ENCODE measurements at places on chromosomes 7 and 10.

DNA sequence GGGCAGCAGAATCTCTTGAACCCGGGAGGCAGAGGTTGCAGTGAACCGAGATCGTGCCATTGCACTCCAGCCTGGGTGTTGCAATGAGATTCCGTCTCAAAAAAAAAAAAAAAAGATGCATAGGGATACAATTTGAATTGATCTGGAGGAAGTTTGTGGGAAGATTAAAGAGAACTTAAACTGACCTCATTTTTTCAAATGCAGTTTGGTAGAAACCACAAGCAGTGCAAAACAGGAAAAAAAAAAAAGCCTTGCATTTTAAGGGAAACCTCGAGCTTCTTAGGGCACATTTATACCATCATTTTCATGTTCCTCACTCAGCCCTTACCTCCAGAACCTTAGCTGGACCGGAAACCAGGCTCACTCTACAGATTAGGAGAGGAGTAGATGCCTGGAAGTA is 2.8 kb downstream of the KCTD7 start:
- peak; percentile 36 for DNase-seq

GRCh38 chr10:35554461-35555056 is 50.6 kb upstream of the GJD4 start:
- DNase-seq: no peak

DNA sequence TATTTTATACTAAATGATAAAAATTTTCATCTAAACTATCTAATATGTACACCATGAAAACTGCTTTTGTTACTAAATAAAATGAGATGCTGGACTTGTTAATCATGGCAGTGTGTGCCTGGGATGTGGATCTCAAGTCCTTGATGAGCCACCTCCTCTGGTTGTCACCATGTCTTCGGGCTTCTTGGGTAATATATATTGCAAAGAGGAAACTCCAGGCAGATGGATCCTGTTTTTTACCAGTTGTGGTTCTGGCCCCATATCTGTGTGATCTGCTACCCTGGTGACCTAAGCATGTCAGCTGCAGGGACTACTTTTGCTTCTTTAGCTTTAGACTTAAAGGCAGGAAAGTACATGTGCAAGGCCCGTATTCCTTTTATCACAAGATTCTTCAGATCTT is 46.2 kb downstream of the TMEM60 start:
- no peak for DNase-seq

DNA sequence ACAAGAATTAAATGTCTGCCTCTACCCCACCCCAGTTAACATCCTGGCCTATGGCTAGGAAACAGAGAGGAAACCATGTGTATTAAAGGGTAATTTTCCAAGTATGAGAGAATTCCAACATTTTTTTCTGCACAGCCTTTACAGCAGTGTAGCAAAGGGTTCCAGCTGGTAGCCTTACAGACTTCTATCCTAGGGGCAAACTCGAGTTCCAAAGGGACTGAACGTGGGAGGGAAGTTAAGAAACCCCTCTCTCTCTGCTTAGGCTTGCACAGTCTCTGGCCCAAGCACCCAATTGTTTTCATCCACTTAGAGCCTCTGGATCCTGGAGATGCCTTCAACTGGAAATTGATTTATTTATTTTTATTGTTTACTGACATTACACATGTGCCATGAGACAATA is 60.3 kb downstream of the SLC16A12 start:
- DNase-seq: no peak

DNA sequence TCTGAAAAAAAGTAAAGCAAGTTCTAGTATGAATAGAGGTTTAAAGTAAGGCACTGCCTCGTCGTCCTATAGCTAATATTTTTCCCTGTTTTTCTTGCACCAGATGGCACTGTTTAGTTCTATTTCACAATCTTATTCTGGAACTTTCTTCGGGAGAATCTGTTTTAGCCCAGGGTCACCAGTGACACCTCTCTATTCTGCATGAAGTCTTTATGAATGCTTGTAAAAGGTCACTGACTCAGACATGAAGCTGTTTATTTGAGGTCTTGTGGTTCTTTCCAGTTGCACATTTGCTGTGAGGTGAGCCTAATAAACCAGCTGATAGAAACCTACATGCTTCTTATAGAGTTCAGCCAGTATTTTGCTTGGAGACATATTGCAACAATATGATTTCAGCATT is 444.3 kb downstream of the AUTS2 start:
- DNase-seq: no peak

DNA sequence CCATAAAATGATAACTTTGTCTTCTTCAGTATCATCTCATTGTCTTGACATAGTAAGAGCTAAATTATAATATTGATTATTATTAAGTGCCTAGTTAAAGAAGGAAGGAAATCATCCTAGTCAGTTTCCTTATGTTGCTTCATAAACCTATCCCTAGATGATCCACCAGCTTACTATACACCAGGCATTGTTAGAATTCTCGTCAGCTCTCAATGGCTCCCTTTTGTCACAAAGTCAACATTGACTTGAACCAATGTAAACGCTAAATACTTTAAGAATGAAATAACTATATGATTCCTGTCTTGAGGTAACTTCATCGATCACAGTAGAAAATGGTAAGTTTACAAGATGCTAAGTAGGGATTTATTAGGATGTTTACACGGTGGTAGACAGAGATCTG is 1162.9 kb downstream of the CNTNAP2 start:
- no peak for DNase-seq

- no peak for DNase-seq
Measured at GRCh38 chr7:16904076-16904475, 22.3 kb upstream of the AGR3 start.

GRCh38 chr10:132193907-132194552 is 7.3 kb downstream of the DPYSL4 start:
- no peak for DNase-seq

GRCh38 chr7:42617806-42618457 is 293.9 kb downstream of the C7orf25 start:
- DNase-seq: no peak

DNA sequence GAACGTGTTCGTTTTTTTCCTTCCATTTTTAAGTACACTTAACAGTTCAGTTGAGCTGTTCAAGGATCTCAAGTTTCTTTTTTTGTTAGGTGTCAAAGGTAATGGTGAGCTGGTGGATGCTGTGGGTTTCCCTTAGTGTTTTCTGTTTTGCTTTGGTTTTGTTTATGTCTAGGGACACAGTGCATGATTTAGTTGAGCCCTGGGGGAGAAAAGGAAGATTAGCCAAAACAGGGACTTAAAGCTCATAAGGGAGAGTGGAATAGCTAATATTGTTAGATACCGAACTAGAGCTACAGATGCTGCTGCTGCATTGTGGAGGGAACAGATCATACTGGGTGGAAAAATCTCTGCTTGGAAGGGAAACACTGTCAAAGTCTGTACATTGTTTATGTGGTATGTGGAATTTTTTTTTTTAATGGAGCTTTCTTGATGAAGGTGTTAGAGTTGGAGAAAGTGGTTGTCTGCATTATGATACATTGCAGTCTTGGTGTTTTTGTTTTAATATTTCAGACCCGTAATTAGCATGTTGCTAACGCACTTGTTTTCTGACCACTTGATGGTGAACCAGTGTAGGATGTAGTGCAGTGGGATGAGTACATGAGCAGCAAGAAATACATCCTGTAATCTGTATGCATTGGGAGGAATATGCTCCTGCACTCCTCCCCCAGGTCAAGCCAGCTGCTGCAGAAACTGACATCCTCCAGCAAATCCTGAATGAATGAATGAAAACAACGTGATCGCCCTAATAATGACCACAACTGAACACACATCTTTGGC is 2.1 kb downstream of the GLCCI1 start:
- peak; percentile 39 for DNase-seq

GRCh38 chr10:69045441-69046300 is 42.2 kb upstream of the SRGN start:
- peak; percentile 63 for DNase-seq

- no peak for DNase-seq
Measured at GRCh38 chr7:44280993-44281721, 44.2 kb downstream of the CAMK2B start.

DNA sequence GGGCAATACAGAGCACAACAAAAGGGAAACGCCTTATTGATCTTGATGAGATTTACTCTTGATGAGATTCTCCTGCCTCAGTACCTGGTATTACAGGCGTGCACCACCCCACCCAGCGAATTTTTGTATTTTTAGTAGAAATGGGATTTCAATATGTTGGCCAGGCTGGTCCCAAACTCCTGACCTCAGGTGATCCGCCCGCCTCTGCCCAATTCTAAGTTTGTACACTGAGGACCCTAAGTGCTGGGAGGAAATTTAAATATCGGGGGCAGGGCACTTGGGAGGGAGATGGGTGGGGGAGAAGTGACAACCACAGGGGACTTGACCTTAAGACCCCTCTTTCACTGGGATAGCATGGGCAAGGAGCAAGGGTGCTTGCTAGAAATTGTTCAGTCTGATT is 14.1 kb downstream of the HNRNPF start:
- no peak for DNase-seq

- DNase-seq: no peak
Measured at GRCh38 chr7:15257689-15258088, 304.1 kb downstream of the AGMO start.

- DNase-seq: no peak
Measured at GRCh38 chr7:55775051-55775420, 87.5 kb downstream of the SEPTIN14 start.

- DNase-seq: no peak
Measured at GRCh38 chr10:36129051-36129450, 487.0 kb upstream of the FZD8 start.

DNA sequence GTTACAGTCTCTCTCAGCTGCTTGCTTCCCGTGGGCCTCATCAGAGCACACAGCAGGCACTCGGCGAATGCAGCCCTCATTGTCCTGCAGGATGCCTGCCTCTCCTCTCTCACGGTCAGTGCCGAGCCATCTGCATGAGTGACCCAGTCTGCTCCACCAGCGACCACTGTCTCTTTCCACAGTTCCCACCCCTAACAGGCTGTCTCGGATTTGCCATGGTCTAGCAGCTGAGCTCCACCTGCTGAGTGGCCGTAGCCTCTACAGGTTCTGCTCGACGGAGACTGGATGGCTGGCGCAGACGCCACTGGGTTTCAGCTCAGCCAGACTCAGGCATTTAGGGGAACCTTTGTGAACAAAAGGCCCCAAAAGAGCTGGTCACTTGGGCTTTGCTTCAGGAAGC is 209.4 kb upstream of the FOXK1 start:
- DNase-seq: no peak

GRCh38 chr7:36315309-36315944 is 74.2 kb upstream of the ANLN start:
- no peak for DNase-seq

GRCh38 chr10:21924511-21924910 is 79.0 kb downstream of the DNAJC1 start:
- no peak for DNase-seq

GRCh38 chr7:22372863-22373262 is 15.9 kb upstream of the RAPGEF5 start:
- no peak for DNase-seq

- DNase-seq: no peak
Measured at GRCh38 chr10:103557455-103557854, 64.0 kb downstream of the NEURL1 start.

GRCh38 chr7:91330866-91331265 is 66.6 kb downstream of the FZD1 start:
- no peak for DNase-seq

GRCh38 chr10:16583382-16583781 is 61.7 kb upstream of the C1QL3 start:
- no peak for DNase-seq

- DNase-seq: no peak
Measured at GRCh38 chr7:117791877-117792780, 81.1 kb downstream of the CTTNBP2 start.

DNA sequence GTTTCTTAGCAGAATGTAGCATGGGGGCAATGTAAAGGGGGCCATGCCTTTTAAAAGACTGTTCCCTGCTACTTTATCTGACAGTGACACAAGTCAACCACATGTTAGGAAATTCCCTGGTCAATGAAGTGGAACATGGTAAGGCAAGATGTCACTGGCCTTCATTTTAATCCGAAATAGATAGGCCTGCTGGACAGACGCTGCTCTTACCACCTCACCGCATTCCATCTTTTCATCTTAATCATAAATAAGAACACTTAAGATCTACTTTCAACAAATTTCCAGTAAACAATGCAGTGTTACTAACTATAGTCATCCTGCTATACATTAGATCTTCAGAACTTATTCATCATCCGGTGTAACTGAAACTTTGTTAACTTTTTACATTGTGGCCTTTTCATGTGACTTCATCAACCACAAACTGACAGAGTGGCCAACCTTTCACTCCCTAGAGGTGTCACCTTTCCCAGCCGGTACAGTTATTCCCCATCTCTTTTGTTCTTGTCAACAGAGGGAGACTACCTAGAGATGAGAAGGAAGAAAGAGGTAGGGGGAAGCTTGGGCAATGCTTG is 15.6 kb downstream of the ASB4 start:
- no peak for DNase-seq

GRCh38 chr7:87361320-87361719 is 15.9 kb downstream of the CROT start:
- DNase-seq: no peak

- DNase-seq: no peak
Measured at GRCh38 chr7:132059141-132059540, 502.7 kb upstream of the PODXL start.

- DNase-seq: no peak
Measured at GRCh38 chr7:14542624-14543023, 359.9 kb downstream of the DGKB start.

- DNase-seq: no peak
Measured at GRCh38 chr7:117405519-117405918, 21.8 kb downstream of the ASZ1 start.

GRCh38 chr7:139065323-139065722 is 29.5 kb upstream of the ZC3HAV1L start:
- no peak for DNase-seq

DNA sequence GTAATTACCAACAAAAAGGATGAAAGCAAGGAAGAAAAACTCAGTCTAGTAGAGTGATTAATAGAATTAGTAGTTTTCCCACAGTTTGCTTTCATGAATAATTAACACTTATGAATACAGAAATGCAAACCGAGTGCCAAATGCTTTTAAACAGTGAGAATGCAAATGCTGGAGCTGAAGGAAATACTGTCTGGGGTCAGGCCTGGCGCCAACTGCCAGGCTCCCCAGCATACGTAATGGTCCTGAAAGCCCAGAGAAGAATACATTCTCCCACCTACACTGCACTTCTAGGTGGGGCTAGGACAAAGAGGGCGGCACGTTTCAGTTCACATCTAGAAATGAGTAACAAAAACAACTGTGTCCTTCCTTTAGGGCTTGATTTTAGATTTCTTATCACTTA is 30.0 kb downstream of the GLUD1 start:
- DNase-seq: no peak

DNA sequence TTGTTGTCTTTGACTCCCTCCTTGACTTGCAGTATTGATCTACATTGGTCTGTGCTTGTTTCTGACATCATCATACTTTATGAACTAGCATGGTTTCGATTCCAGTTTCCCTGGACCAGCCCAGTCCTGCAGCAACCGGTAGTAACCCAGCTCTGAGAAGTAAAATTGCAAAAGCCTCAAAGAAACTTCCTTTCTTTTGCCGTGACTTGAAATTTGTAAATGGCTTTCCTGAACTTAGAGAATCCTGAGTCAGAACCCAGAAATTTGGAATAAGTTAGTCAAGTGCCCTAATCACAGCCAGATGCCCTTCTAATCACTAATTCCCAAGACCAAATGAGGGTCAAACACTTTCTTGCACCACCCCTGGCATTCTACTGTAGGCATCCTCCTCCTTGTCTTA is 15.0 kb downstream of the TAS2R60 start:
- DNase-seq: no peak

- DNase-seq: no peak
Measured at GRCh38 chr10:72298592-72299519, 25.1 kb downstream of the DDIT4 start.

- no peak for DNase-seq
Measured at GRCh38 chr7:2702594-2702957, 14.6 kb downstream of the AMZ1 start.

- no peak for DNase-seq
Measured at GRCh38 chr7:127064-127598, 65.2 kb upstream of the FAM20C start.

Data from CD4-positive, alpha-beta memory T cell (primary cell).